NK-92 treated with Interleukin-12 subunit alpha and Interleukin-12 subunit beta, amount 100 ng/mL, for 24 hours (cell line): ENCODE measurements at places on chromosomes 3 and 15.
A peak's percentile ranks its signal among the peaks of the same experiment; 100 is the strongest.

DNA sequence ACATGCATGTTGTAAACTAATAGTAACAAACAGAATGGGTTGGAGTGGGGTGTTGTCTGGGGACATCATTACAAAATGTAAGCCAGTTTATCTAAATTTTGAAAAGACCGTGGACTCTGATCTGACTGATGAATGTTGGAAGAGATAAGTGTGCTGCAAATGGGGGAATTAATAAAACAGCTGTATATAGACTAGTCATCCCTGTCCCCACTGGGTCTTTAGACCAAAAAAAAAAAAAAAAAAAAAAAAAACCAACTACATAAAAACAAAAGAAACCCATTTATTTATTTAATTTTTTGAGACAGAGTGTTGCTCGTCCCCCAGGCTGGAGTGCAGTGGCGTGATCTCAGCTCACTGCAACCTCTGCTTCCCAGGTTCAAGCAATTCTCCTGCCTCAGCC is 20.0 kb downstream of the ARIH2 start:
- DNase-seq, result no peak

GRCh38 chr3:129383292-129383860 is 45.1 kb downstream of the EFCAB12 start:
- DNase-seq, result peak; percentile 45

DNA sequence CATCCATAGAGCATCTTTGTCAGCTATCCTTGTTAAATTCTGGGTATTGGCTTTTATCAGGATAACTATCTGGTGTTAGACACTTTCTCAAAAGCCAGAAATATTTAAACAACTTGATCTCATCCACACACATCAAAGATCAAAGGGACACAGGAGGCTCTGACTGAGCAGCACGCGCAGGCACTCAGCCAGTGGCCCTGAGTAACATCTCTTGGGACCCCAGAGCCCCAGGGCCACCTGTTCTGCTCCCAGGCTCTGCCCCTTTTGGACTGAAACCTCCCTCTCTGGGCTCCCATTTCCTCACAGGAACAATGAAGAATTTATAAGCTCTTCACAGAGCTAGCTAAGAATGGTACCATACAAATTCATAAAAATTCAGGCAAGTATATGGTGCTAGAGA is 16.1 kb downstream of the ATP10A start:
- DNase-seq, result no peak

DNA sequence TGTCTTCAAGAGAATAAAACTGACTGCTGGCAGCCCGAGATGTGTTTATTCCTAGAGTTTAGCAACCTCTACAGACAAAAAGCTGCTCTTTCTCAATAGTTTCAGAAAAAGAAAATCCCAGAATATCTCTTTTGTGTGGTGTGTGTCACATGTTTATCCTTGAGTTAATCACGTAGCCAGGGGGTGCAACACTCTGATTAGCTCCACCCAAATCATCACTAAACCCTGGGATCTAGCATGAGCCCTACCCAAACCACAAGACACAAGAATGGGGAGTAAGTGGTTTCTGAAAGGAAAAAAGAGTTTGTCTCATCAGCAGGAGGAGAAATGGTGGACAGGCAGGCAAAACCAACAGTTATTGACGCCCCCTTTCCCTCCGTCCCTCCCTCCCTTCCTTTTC is 78.5 kb upstream of the AGBL1 start:
- DNase-seq, result no peak

DNA sequence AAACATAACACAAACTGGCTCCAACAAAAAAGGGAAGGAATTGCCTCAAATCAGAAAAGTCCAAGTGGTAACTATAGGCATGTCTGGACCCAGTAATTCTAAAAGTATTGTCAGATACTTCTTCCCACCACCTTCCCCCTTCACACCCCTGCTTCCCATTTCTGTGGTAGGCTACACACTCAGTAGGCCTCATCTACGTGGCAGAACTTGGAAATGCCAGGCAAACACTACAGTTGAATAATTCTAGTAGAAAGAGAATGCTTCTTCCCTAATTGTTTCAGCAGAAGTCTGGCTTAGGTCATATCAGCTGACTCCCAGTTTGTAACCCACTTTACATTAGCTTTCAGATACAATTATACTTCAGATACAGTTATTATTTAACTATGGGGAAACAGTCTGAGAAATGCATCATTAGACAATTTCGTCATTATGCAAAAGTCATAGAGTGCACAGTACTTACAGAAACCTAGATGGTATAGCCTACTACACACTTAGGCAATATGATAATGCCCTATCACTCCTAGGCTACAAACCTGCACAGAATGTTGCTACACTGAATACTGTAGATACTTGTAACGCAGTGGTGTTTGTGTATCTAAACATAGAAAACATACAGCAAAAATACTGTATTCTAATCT is 6.4 kb downstream of the SETMAR start:
- no peak for DNase-seq

DNA sequence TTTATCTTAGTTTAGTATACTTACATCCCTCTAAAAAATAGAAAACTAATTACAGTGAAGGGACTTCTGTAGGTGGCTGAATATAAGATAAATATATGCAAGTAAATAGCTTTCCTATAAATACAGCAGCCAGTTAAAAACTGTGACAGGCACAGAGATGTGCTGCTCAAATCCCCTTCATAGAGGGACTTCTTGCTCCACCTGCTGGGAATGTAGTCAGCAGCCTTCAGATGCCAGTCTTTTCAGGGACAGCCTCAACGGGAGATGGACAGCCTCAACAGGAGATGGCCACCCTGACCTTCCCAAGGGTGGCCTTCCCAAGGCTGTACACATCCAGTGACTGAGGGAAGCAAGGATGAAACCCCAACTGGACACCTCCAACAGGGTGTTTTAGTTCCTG is 15.7 kb upstream of the PRR23E start:
- no peak for DNase-seq

DNA sequence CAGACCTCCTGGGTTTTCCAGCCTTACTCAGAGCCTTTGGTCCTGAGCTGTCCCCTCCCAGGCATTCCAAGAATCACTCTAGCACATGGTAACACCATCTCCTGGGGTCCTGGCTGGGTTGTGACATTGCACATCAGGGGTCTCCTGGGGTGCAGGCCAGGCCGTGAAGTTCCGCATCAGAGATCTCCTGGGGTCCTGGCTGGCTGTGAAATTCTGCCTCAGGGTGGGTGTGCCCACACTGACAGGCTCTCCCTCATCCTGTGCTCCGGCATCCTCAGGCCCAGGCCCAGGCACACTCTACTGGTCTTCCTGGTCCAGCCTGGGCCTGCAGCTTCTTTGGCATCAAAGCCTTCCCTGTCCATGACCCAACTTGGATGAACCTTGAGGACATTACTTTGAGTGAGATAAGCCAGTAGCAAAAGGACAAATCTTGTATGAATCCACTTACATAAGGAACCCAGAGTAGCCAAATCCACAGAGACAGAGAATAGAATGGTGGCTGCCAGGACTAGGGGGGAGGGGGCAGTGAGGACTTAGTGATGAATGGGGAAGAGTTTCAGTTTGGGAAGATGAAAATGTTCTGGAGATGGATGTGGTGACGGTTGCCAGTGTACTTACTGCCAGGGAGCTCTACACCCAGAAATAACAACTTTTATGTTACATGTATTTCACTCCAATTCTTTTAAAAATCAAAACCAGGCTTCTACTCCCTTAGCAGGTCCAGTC is 49.1 kb upstream of the KLF13 start:
- DNase-seq, result no peak

- no peak for DNase-seq
These were observed 30.4 kb upstream of the XCR1 start for GRCh38 chr3:46057716-46058115.

- DNase-seq, result no peak
These were observed 5.1 kb downstream of the SLC41A3 start for GRCh38 chr3:126078866-126079265.

- no peak for DNase-seq
These were observed 37.5 kb upstream of the MYZAP start for GRCh38 chr15:57554063-57554811.

GRCh38 chr3:83354205-83354604 is 1592.8 kb upstream of the GBE1 start:
- no peak for DNase-seq

- DNase-seq, result no peak
These were observed 129.7 kb upstream of the TUSC7 start for GRCh38 chr3:116579840-116580239.

- no peak for DNase-seq
These were observed 2.8 kb downstream of the FURIN start for GRCh38 chr15:90871139-90871715.

GRCh38 chr3:147735616-147736015 is 326.5 kb downstream of the ZIC1 start:
- DNase-seq, result no peak

GRCh38 chr15:75673426-75674235 is 25.9 kb downstream of the SNX33 start:
- no peak for DNase-seq
